HepG2 (cell line): ENCODE measurements at places on chromosomes 7 and 10. TPM values are rescaled to one million over a fixed set of nuclear protein-coding genes. Genes with fewer than 3 reads are reported as not detected.

DNA sequence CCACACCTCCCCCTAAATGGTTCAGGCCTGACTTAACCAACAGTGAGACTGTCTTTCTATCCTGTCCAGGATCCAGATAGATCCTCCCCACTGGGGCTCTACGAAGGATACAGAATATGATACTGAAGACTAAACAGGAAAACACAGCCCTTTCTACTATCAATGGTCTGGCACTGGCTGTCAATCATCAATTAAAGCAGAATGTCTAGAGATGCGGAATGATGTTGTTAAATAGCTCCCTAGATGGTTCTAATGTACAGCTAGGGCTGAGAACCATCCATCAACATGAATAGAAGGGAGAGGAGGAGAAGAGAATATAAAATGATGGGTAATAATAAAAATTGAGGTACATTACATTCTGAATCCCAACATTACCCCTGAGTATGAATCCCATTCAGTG lies 314.3 kb upstream of the CELF2 start:
- H3K27me3 ChIP-seq: no peaks in the 10 kb centered on the region
- no peaks in the 10 kb centered on the region for H3K36me3 ChIP-seq
- no peak overlapping the region for H3K4me3 ChIP-seq
- DNase-seq: no peak
- no peak overlapping the region for H3K27ac ChIP-seq

DNA sequence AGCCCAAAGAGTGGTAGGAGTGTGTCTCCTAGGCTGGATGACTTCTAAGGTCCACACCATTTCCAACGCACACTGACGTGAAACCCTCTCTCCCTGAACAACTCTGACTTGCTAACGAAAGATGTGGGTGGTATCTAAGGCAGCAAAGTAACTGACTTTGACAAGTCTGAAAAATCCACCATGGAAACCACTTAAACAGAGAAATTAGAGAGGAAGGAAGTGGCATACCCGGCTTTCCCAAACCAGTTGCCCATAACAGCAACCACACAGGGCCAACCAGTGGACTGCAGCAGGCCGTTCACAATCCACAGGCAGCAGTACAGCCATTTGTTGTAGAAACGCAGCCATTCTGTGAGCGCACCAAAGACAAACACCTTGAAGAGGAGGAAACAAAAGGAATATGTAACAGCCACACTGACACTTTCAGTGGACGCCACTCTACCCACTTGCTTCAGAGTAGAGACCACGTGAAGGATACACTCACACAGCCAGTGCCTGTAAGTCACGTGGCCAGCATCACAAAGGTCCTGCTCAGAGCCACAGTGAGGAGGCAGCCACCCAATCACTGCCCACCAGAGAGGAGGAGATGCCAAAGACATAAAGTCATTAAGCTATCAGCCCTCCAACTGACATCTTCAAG lies 39.8 kb downstream of the SLC37A3 start:
- H3K27ac ChIP-seq: no peak overlapping the region
- peaks cover 23% of the 10 kb centered on the region; the same call in 1 of the 3 replicates for H3K36me3 ChIP-seq
- H3K4me3 ChIP-seq: no peak overlapping the region
- H3K27me3 ChIP-seq: no peaks in the 10 kb centered on the region
- no peaks in the 10 kb centered on the region for H3K4me1 ChIP-seq
- DNase-seq: no peak

DNA sequence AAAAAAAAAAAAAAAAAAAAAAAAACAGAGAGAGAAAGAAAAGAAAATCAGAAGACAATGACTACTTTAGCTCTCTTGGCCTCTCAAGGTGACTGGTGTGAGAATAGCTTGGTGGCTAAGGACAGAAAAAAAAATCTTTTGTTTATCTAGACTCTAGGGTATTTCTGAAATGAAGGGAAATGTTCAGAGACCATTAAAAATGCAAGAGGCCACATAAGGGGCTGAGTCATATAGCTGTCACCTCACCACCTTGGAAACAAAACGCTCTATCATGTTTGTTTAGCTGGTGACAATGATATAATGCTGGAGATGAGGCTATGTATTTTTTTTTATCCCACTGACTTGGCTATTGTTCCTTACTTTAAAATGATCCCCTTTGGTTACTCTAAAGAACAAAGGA lies 287.0 kb upstream of the CDC14C start:
- no peak for DNase-seq
- H3K27me3 ChIP-seq: no peaks in the 10 kb centered on the region
- no peaks in the 10 kb centered on the region for H3K4me1 ChIP-seq
- H3K4me3 ChIP-seq: no peak overlapping the region

GRCh38 chr10:125144693-125145623 lies 15.4 kb downstream of the CTBP2 start:
- no peaks in the 10 kb centered on the region for H3K36me3 ChIP-seq

DNA sequence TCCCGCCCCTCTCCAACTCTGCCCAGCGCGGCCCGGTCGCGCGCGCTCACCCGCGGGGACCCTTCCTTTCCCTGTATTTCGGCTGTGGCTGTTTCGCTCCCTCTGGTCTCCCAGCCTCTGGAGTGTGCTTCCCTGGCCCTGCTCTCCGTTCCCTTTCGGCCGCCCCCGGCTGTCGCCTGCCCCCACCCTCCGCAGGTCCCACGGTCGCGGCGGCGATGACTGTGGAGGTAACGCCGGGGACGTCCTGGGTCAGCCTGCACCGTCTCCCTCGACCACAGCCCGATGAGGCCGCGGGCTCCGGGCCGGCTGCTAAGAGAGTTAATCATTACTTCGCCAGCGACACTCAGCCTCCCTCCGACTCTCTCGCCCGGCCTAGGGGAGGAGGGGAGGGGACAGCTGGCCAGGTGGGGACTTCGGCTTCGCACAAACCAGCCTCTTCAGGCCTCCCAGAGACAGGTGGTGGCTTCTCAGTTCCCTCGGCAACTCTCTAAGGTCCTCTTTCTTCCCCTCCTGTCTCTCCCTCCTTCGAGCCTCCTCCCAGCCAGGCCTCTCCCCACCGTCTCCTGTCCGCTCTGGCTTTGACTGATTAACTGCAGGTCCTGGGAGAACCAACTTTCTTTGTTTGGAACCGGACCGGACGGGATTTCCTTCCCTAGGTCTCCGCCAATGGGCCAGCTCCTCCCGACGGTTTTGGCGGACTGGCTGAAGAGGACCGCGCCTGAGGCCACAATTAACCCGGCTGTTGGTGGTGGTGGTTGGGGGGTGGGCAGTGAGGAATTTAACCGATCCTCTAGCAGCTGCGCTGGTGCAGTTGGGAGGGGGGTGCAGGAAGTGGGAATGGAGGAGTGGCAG lies 5.6 kb upstream of the PAX2 start:
- H3K4me3 ChIP-seq: peak overlapping the region; percentile 52
- peaks cover 21% of the 10 kb centered on the region for H3K4me1 ChIP-seq
- no peaks in the 10 kb centered on the region for H3K36me3 ChIP-seq

- H3K4me1 ChIP-seq: no peaks in the 10 kb centered on the region
- no peak overlapping the region for H3K27ac ChIP-seq
- H3K27me3 ChIP-seq: no peaks in the 10 kb centered on the region
- no peaks in the 10 kb centered on the region for H3K36me3 ChIP-seq
- H3K4me3 ChIP-seq: no peak overlapping the region
- DNase-seq: no peak
Measured at GRCh38 chr10:57791546-57791945, 476.1 kb downstream of the IPMK start.

GRCh38 chr7:1689311-1689710 lies 19.2 kb downstream of the ELFN1 start:
- 0 out of 2 replicates have a peak, but pooled peaks cover 2% of the 10 kb centered on the region for H3K27me3 ChIP-seq
- no peak for DNase-seq
- H3K4me3 ChIP-seq: no peak overlapping the region
- H3K36me3 ChIP-seq: no peaks in the 10 kb centered on the region

DNA sequence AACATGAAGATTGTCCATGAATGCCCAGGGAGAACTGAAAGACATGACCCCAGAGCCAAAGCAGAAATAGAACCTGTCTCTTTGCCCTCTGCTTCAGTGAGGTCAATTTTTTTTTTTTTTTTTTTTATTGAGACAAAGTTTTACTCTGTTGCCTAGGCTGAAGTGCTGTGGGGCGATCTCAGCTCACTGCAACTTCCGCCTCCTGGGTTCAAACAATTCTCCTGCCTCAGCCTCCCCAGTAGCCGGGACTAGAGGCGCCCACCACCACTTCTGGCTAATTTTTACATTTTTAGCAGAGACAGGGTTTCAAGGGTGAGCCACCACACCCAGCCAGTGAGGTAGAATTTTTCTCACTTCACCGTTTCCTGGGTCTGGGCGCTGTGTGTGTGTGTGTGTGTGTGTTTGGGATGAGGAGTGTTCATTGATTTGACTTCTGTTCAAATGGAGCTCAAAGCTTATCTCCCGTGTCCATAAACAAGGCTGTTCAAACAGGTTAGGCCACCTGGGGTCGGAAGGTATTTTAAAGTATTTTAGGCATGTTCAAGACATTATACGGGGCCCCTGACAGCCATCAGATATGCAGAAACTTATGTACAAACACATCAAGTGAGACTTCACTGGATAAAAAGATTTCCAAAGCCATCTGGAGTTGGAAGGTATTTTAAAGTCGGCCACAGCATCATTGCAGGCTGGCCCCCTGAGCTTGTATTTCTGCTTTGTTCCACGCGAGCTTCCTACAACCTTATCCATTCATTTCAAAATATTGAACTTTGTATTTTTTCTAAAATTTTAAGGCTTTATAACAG lies 93.8 kb downstream of the MAP3K8 start:
- no peaks in the 10 kb centered on the region for H3K36me3 ChIP-seq
- H3K4me3 ChIP-seq: 0 out of 2 replicates have a peak overlapping the region, but pooled peaks have one; percentile 23
- H3K27ac ChIP-seq: peak overlapping the region; percentile 45
- H3K27me3 ChIP-seq: no peaks in the 10 kb centered on the region; the same call in 1 of the 2 replicates
- DNase-seq: peak; percentile 84

GRCh38 chr10:121800146-121800545 lies 127.7 kb downstream of the ATE1 start:
- peaks cover 9% of the 10 kb centered on the region; the same call in 2 of the 3 replicates for H3K36me3 ChIP-seq
- no peak overlapping the region for H3K4me3 ChIP-seq
- H3K27ac ChIP-seq: no peak overlapping the region
- no peaks in the 10 kb centered on the region for H3K4me1 ChIP-seq
- no peaks in the 10 kb centered on the region for H3K27me3 ChIP-seq

GRCh38 chr7:2529161-2530070 lies 9.8 kb downstream of the LFNG start:
- H3K4me1 ChIP-seq: peaks cover 43% of the 10 kb centered on the region
- DNase-seq: no peak
- no peak overlapping the region for H3K4me3 ChIP-seq
- no peaks in the 10 kb centered on the region for H3K36me3 ChIP-seq

GRCh38 chr7:30800785-30801252 lies 29.6 kb downstream of the MINDY4 start:
- H3K27ac ChIP-seq: no peak overlapping the region
- peak; percentile 34 for DNase-seq
- no peaks in the 10 kb centered on the region for H3K27me3 ChIP-seq
- H3K4me3 ChIP-seq: no peak overlapping the region

DNA sequence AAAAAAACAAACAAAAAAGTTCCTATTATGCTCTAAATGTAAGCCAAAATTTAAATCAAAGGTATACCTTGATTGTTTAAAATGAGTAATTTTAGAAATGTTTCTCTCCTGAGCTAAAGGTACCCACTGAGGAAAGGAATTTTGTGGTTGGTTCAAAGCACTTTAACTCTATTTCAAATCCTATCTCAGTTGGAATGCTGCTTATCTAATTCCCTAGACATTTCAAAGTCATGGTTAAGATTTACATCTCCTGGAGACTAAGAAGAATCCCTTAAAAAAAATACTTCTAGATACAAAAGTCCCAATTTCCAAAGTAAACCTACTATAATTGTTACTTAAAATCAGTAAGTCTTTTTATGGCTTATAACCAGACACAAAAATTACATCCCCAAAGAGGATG lies 830.7 kb downstream of the GRID1 start:
- no peaks in the 10 kb centered on the region for H3K4me1 ChIP-seq
- no peak overlapping the region for H3K27ac ChIP-seq
- H3K4me3 ChIP-seq: no peak overlapping the region
- H3K36me3 ChIP-seq: no peaks in the 10 kb centered on the region
- H3K27me3 ChIP-seq: no peaks in the 10 kb centered on the region

DNA sequence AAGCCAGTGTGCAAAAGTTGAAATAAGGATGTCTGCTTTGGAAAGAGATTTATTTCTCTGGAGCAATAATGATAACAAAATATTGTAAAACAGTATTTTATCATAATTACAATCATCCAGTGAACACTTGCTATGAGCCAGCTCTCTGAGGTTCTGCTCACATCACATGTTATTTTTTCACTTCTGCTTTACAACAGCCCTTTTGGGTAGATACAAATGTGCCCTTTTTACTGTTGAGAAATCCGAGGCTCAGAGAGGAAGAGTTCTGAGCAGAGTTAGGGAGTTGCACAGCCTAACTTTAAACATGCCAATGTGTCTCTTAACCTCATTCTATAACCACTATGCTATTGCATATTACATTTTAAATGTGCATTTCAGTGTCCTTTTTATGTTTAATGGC lies 232.6 kb upstream of the CDC14C start:
- no peaks in the 10 kb centered on the region for H3K36me3 ChIP-seq
- no peak overlapping the region for H3K4me3 ChIP-seq
- no peak overlapping the region for H3K27ac ChIP-seq
- DNase-seq: no peak
- H3K27me3 ChIP-seq: no peaks in the 10 kb centered on the region
- no peaks in the 10 kb centered on the region for H3K4me1 ChIP-seq

GRCh38 chr7:81624021-81624592 lies 145.7 kb downstream of the HGF start:
- no peaks in the 10 kb centered on the region for H3K36me3 ChIP-seq
- peak; percentile 37 for DNase-seq
- no peak overlapping the region for H3K27ac ChIP-seq
- H3K27me3 ChIP-seq: no peaks in the 10 kb centered on the region

DNA sequence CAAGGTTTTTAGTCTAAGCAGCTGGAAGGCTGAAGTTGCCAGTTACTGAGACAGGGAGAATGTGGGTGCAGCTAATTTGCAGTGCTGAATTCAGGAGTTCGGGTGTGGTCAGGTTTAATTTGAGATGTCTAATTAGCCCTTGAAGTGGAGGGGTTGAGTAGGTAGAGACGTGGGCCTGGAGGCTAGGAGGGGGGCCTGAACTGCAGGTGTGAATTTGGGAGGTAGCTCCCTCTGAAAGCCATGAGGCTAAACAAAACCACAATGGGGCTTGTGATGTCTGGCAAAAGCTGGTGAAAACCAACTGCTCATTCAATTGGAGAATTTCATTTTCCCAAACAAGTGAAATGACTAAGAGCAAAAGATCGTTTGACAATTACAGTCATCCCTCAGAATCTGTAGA lies 246.0 kb upstream of the NFE2L3 start:
- no peak overlapping the region for H3K4me3 ChIP-seq
- H3K27me3 ChIP-seq: no peaks in the 10 kb centered on the region
- DNase-seq: no peak
- no peaks in the 10 kb centered on the region for H3K4me1 ChIP-seq
- no peak overlapping the region for H3K27ac ChIP-seq

GRCh38 chr7:139598642-139599041 lies 75.2 kb downstream of the CLEC2L start:
- H3K27ac ChIP-seq: no peak overlapping the region
- no peaks in the 10 kb centered on the region for H3K27me3 ChIP-seq
- no peaks in the 10 kb centered on the region for H3K4me1 ChIP-seq
- H3K36me3 ChIP-seq: peaks cover 89% of the 10 kb centered on the region

GRCh38 chr7:65968256-65969185 lies 13.5 kb downstream of the GUSB start:
- H3K36me3 ChIP-seq: peaks cover 65% of the 10 kb centered on the region; the same call in 2 of the 3 replicates
- no peak overlapping the region for H3K4me3 ChIP-seq
- H3K27me3 ChIP-seq: no peaks in the 10 kb centered on the region

GRCh38 chr7:24755541-24756407 lies 1.5 kb downstream of the GSDME start:
- peak overlapping the region; percentile 44 for H3K27ac ChIP-seq
- DNase-seq: peak; percentile 80
- H3K4me1 ChIP-seq: peaks cover 37% of the 10 kb centered on the region
- H3K4me3 ChIP-seq: no peak overlapping the region

SFRP4 gene
- total RNA-seq: 1.2 and 1.8 TPM in 2 replicates

GIMAP1 gene
- total RNA-seq: not detected in 2 replicates

MYO1G gene
- 0.28 and 0.29 TPM in 2 replicates for total RNA-seq

JAKMIP3 gene
- total RNA-seq: 0.04 and 0.11 TPM in 2 replicates

HUS1 gene
- 16.9 and 23.4 TPM in 2 replicates for total RNA-seq

SFMBT2 gene
- 0.02 and 0.04 TPM in 2 replicates for total RNA-seq

EIF5AL1 gene
- total RNA-seq: 0.14 and 0.22 TPM in 2 replicates

RBM20 gene
- 0.02 TPM in 1 of 2 replicates, not detected in the other for total RNA-seq
